ENCODE measurements at places on chromosomes 5 and 9.

DNA sequence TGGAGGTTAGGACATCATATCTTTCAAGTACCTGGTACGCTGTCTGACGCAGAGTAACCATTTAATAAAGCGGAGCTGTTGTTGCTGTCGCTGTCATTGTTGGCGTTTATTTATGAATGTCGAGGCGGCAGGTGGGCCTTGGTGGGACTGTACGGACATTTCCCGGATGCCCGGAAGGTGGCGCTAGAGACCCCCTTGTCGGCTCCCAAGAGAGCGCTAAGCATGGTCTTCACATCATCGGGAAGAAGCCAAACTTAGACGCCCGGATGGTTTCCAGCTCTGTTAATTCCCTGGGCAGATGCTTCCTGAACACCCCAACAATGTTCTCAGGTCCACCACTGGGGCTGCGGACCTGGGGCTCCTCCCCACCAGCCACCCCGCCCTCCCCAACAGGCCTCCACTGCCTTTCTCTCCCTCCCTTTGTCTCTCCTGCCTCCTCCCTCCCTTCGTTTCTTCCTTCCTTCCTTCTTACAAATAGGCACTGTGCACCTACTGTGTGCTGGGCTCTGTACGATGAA lies 54.1 kb downstream of the DUSP1 start:
- peak; percentile 88 for DNase-seq

DNA sequence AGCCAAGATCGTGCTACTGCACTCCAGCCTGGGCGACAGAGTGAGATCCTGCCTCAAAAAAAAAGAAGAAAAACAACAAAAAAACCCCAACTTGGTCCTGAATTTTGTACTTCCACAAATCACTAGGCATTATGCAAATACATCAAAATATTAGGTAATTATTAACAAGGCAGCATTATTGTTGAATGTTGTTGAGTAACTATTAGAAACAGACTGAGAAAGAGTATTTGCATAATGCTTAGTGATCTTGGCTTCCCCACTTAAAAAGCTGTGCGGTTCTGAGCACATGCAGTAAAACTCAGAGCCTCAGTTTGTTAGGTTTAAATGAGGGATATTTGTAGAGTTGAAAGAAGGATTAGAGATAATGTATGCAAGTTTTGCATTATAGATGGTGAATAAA lies 64.2 kb downstream of the SCAMP1 start:
- no peak for DNase-seq

GRCh38 chr9:107688728-107689127 lies 199.2 kb upstream of the KLF4 start:
- no peak for DNase-seq

- peak; percentile 32 for DNase-seq
Measured at GRCh38 chr9:972501-973294, 3.8 kb upstream of the DMRT3 start.

DNA sequence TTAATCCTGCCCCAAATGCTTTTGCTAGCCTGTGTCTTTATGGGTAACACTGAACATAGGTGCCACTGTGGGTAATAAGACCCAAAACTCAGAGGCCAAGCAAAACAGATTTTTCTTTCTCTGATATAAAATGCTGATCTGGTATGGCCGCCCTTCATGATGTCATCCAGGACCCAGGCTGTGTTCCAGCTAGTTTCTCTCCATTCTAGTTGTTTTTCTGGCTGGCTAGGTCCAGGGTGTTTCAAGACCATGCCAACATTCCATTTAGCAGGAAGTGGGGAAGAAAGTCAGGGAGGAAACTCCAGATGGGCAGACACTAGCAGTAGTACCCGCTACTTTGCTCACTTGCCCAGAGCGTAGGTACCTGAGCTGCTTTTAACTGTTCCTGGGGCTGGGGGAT lies 183.9 kb upstream of the OTULINL start:
- no peak for DNase-seq

- no peak for DNase-seq
Measured at GRCh38 chr9:84922051-84922450, 252.5 kb downstream of the NTRK2 start.

DNA sequence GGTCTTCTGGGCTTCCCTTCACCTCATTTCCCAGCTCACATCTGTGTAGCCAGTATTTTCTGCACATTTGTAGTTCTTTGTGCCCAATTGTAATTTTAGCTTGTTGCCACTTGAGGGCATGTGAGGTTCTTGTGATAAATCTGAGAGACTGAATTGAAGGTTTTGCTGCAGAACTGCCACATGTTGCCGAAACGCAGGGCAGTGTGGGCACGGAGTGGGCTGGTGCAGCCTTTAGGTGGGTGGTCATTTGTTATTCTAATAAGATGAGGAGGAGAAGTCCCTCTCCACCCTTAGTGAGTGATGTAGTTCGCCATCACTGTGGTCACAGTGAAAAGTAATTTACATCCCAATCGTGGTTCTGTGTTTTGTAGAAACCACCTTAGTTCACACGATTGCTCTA lies 21.2 kb downstream of the OTULIN start:
- DNase-seq = peak; percentile 65

DNA sequence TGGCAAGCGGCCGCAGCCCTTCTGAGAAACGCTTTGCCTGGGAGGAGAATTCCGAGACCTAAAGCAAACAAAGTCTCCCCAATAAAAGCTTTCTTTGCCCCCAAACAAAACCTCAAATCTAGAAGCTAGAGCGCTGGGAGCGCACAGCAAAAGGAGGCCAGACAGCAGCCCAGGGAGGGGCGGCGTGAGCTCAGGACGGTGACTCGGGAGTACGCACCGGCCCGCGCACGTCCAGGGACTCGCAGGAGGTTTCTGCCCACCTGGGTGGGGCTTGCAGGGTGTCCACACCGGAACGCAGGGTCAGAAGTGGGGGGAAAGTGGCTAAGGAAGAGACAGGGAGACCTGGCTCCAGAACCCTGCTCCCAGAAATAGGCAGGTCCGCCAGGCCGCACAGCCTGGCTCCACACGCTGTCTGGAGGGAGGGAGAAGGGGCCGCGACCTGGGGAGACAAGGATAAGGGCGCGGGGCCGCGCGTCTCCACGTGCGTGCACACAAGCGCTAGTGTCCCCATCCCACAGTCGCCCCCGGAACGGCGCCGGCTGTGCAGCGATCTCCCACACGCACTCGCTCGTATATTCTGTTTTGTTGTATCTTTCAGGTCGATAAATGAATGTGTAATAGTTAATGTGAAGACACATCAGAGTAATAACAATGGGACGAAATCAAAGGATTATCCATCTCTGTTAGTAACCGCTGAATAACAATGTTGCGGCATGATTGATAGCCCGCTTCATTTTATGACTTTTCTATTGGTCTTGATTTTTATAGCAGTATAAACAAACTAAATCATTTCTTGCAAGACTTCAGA lies 2.3 kb upstream of the OTP start:
- DNase-seq = peak; percentile 31

- DNase-seq = no peak
Measured at GRCh38 chr9:117521293-117521692, 106.4 kb upstream of the ASTN2 start.

- DNase-seq = no peak
Measured at GRCh38 chr9:81430727-81431126, 258.6 kb downstream of the TLE1 start.

DNA sequence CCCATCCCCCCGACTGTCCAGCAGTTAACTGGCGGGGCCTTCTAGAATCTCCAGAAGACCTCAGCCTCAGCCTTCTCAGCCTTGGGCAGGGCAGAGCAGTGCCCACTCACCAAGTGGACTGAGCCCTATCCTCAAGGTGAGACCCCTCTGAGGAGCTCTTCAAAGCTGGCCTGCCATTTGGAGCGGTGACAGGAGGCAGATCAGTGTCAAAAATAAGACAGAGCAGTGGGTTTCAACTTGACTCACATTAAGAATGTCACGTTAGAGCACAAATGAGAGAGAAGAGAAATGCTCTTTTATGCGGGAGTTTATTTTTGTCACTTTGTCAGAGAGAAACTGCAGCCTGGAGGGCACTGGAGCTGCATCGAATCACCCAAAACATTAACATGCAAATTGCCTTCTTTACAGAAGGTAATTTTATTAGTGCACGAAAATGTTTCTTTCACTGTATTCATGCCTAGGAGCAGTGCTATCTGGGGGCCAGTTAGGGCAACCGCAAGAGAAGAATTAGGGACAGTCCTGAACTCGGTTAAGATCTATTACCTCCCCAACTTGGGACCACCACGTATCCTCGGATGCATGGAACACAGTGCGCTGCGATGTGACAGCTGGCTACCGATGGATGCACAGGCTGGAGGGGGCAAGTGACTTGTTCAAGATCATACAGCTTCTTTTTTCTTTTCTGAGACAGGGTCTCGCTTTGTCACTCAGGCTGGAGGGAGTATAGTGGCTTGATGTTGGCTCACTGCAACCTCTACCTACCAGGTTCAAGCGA lies 188.5 kb downstream of the DAB2IP start:
- DNase-seq = peak; percentile 76

DNA sequence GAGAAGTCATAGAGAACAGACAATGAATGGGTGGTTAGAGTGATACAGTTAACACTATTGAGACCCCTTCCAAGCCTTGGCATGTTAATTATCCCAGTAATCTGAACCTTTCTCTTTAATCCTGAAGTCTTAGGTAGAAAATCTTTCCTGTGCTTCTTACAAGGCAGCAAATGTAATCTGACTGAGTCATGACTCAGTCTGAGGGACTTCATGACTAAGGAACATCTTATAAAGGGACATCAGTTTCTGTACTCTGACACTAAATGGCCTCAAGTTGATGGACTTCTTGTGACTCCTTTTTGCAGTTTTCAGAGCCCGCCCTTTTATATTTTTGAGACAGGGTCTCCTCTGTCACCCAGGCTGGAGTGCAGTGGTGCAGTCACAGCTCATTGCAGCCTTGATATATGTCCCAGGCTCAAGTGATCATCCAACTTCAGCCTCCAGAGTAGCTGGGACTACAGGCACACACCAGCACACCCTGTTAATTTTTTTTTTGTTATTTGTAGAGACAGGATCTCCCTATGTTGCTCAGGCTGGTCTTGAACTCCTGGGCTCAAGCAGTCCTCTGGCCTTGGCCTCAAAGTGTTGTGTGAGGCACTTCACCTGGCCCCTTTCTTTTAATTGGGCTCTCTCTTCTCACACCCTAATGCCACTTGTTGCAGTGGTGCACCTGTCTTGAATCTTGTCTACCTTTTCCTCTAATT lies 9.5 kb downstream of the EXOSC3 start:
- DNase-seq = no peak

DNA sequence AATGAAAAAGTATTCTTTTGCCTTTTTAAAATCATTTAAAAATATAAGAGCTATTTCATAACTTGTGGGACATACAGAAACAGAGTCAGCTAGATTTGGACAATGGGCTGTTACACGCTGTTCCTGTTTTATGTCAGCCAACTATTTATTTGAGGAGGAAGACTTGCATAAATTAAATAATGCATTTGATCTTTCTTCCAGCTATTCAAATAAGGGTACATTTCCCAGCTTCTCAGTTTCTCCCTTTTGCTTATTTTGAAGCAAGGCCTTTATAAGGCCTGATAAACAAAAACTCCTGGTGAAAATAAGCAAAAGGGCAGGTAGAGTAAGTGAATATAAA lies 6.5 kb downstream of the STOM start:
- no peak for DNase-seq

DNA sequence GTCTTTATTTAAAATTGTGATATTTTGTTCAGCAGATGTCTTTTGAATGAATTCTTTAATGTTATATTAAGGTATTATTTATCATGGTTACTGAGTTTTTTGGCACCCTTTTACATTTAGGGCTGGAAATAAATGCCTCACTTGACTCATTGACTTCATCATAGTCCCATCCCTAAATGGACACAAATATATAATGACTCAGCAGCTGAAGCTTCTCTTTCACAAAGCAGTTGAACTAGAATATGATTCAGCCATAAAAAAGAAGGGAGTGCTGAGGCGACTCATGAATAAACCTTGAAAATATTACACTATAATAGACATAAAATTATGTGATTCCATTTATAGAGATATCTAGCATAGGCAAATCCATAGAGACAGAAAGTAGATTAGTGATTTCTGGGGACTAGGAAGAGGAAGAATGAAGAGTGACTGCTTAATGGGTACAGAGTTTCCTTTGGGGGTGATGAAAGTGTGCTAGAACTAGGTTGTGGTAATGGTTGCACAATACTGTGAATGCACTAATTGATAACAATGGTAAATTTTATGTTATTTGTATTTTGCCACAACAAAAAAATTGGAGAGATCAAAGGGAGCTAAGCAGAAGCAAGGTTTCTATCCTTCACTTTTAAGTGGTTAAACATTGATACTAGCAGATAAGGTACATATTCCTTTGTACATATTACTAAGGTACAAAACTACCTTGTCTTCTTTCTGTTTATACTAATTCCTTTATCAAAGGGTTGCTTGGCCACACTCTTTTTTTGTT lies 449.6 kb downstream of the NTRK2 start:
- DNase-seq = no peak

GRCh38 chr9:36292641-36293040 lies 34.4 kb upstream of the GNE start:
- DNase-seq = no peak

DNA sequence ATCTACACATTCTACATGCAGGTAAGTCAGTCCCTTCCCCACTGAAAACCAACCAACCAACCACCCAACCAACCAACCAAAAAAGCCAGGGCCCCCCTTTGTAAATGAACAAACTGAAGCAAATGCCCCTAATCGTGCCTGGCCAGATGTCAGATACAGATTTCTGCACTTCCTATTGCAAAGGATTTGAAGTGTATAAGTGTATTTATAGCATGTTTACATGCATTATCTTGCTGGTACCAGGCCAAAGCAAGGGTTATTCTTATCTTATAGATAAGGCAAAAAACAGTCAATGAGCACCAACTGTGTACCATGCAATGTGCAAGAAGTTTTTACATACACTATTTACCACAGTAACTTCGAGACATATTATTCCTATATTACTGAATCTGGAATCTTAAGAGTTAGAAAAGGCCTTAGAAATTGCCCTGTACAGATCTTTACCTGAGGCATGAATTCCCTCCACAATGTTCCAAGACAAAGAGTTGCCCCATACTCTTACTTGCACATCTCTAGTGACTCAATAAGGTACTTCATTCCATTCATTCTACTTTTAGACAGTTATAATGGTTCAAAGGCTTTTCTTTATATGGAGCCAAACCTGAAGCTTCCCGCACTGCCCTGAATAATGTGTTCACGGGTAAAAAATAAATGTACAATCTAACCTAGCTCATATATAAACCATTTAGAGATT lies 51.7 kb upstream of the NR5A1 start:
- no peak for DNase-seq

DNA sequence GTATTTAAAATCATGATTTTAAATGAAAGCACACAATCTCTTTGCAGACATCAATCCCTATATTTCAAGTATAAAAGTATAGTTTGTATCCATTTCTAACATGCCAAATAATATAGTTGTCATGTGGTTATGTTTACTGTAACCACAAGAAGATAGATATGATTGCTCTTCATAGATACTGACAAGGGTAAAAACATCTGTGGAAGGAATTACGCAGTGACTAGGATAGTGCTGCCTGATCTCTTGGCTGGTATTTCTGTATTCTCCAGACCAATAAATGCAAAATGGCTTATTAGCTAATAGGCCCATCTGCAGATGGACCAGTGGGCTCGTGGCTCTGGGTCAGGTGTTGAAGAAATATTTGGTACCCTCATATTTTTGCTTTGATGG lies 34.9 kb upstream of the FBN2 start:
- no peak for DNase-seq

- DNase-seq = no peak
Measured at GRCh38 chr9:79912318-79913070, 340.7 kb downstream of the TLE4 start.

Data from GM13976 (cell line).